Globus pallidus (tissue), 1 donor: ENCODE measurements at places on chromosomes 5 and 9.

DNA sequence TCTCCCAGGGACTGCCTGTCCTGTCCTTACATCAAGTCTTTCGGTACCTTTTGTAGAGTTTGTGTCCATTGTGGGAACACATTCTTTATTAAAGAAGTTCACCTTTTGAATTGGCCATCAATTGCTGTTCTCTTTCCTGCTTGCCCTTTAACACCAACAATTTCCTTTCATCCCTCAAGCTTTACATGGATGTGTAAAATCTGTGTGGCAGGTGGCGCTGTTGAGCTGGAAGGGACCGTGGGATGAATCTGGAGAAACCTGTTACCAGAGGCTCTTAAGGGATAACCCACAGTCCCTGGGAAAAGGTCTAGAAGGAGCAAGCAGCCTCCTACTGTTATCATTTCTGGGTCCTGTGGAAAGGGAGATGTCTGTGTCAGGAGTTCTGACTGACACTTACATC lies 7.9 kb upstream of the ZFP62 start:
- DNase-seq = peak; percentile 72

GRCh38 chr9:93132946-93133680 lies 938 bp downstream of the NINJ1 start:
- no peak for DNase-seq

DNA sequence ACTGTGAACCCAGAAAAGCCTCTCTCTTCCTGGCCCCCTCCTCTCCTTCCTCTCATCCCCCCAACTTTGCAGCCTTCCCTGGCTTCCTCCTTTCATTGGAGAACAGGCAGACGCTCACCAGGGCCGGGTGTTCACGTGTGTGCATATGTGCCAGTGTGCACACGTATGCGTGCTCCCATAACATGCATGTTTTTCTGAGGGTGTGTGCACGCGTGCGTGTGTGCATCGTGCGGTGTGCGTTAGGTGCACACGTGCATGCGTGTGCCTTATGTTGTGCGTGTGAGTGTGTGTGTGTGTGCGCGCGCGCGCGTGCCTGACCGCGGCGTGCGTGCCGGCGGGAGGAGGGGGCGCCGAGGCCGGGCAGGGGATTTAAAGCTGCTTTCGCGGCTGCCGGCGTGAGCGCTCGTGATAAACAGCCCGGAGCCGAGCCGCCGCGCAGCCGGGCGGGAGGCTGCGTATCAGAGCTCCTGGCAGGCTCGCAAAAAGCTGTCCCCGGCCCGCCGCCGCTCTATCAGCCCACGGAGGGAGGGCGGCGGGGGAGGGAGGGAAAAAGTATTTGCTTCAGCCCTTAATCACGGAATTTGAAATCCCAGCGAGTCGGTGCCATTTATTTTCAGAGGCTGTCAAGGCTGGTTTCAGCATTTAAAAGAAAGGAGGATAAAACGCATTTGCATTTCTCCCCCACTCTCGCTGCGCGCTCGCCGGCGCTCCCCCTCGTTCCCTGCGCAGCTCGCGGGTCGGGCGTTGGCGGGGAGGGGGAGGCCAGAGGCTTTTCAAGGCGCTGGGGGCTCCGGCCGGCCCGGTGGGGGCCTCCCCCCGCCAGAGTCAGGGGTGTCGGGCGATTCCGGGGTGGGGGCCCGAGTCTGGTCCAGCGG lies 183.9 kb downstream of the C9orf50 start:
- no peak for DNase-seq

GRCh38 chr5:157532022-157532421 lies 43.6 kb downstream of the ADAM19 start:
- DNase-seq = no peak

DNA sequence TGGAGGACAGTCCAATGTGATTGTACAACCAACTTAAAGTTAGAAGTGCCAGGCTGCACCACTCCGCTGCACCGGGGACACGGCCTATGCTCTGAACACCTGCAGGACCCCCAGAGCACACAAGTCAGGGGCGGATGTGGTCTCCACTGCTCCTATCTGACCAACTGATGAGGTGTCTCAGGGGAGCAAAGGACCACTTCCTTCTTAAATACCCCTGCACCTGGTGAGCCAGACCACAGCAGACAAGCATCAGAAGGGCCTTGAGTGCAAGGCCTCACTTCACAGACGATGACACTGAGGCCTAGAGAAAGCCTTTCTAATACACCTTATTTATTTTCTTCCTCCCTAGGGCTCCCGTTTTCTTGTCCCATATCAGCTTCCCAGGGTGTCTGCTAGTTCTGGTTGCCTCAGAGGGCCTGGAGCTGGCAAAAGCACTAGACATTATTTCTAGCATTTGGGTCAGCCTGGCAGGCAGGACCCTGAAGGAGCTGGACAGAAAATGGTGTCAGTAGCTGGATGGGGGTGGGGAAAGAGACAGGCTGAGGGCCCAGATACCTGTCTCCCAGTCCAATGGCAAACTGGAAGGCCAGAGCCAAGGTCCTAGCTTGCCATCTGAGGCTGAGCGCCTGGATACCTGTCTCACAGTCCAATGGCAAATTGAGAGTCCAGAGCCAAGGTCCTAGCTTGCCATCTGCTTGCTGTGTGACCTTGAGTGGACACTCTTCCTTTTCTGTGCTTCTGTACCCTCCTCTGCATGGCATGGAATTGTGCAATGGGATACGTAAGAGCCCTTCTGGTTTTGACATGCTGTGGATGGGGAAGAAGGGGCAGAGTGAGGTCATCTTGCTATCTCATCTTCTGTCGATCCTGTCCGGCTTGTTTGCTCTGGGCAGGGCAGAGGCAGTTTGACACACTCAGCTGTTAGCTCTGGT lies 9.0 kb downstream of the CCDC69 start:
- DNase-seq = no peak

DNA sequence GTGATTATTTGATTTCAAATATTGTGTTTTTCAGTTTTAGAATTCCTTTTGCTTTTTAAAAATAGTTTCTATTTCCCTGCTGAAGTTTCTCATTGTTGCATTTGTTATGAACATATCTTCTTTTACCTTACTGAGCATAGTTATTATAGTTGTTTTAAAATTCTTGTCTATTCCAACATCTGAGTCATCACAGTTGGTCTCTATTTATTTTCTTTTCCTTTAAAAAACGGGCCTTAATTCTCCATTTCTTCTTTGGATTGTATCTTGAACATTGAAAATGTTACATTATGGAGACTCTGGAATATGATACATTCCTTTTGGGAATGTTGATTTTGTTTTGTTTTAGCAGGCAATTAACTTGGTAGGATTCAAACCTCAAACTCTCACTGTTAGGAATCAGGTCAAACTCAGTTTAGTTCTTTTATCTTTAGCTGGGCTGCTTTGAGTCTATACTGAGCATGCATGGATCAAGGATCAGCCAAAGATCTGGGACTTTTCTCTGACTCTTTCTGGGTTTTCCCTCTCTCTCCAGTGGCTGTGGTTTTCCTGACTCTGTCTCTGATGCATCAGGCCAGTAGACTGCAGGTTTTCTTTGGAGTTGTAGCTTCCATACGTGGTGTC lies 70.3 kb downstream of the TEK start:
- DNase-seq = no peak

GRCh38 chr5:158074992-158075769 lies 216.2 kb upstream of the CLINT1 start:
- peak; percentile 40 for DNase-seq
